Spinal cord (tissue), 10 donors: ENCODE measurements at places on chromosomes 2 and 18.

DNA sequence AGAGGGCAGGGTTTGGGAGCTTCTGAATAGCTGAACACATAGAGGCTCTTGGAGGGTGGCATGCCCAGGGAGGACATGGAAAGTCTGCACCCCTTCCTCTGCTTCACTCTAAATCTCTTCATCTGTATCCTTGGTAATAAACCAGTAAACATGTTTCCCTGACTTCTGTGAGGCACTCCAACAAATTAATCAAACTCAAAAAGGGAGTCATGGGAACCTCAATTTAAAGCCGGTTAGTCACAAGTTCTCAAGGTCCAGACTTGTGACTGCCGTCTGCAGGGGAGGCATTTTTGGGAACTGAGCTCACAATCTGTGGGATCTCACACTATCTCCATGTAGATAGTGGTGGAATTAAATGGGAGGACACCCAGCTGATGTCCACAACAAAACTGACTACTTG, 33.1 kb upstream of the STON1 start:
- no peak for DNase-seq

DNA sequence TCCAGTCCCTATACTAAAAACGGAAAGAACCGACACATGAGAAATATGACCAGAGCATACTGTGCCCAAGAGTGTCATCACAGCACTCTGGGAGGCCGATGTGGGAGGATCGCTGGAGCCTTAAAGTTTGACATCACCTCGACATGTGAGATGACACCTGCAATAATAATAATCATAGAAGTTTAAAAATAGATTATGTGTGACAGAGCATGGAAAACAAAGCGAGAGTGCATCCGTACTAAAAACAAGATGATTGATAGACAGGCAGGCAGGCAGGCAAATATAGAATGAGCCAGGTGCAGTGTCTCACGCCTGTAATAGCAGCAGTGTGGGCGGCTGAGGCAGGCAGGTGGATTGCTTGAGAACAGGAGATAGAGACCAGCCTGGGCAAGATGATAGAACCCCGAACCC, 114.8 kb upstream of the ANKRD30BL start:
- no peak for DNase-seq

DNA sequence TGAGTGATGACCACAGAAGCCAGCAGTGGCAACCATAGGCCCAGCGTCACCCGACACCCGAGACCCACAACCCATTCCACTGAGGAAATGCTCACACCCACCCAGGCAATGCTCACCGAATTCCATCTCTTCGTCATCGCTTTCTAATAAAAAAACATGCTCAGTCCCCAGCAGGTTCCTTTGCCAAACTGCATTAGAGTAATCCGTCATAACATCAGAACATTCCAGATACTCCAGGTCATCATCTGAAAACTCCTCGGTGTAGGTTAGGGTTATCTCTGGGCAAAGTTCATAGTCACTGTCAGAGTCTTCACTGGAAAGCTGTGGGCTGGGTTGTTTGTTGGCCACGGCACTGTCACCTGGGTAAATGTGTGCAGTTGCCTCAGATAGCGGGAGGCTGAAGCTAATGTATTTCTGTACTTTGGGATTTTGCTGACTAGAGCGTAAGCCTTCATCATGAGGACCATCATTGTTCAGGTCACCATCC, 49.3 kb downstream of the ALPK2 start:
- DNase-seq: no peak

DNA sequence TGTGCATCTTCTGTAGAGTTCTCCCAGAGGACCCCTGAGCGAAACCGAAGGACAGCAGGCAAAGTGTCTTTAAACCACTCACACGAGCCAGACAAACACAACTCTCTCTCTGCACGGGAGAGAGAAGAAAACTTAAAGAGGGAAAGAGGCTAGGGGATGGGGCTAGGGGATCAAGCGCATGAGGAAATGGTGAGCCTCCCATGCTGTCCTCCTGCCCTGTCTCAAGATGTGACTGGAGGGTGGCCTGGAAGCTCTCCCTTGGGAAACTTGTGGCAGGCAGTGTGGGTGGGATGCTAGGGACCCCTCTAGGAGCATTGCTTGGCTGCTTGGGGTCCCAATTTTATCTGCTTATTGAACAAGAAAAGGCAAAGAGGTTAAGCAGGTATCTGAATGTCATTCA, 44.5 kb downstream of the CYP26B1 start:
- DNase-seq: no peak

GRCh38 chr2:29278966-29279365, 163.8 kb downstream of the CLIP4 start:
- DNase-seq: no peak

DNA sequence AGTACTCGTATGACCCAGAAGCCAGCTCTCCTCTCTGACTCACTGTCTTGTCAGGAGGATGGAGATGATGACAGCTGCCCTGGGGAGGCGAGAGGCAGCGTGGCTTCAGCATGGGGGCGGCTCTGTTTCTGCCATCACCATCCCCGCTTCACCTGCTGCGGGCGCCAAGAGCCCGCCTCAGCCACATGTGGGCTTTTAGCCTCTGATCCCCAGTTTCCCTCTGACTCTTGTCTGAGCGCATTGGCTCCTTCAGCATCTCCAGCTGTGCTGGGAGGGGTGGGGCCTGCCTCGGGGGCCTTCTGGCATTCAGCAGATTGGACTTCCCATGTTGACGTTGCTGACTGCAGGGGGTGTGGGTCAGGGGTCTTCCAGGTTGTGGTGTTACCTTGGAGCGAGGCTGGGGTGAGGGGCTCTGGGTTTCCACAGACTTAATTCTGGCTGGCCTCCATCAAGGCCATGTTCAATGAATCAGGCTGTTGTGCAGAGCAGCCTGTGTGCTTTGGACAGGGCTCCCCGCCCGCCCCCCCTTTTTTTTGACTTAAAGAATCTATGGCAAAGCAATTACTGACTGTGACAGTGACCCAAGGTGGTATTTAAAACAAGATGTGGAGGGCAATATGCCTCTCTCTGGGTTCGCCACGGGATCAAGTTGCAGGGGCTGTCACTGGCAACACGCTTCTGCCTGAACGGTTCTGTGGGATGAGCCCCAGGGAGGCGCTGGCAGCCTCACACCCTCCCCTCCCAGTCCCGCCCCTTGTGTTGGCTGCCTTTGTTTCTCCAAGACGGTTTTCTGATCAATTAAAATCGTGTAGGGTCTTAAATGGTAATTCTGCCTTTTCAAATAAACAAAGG, 228.3 kb downstream of the LDLRAD4 start:
- no peak for DNase-seq

DNA sequence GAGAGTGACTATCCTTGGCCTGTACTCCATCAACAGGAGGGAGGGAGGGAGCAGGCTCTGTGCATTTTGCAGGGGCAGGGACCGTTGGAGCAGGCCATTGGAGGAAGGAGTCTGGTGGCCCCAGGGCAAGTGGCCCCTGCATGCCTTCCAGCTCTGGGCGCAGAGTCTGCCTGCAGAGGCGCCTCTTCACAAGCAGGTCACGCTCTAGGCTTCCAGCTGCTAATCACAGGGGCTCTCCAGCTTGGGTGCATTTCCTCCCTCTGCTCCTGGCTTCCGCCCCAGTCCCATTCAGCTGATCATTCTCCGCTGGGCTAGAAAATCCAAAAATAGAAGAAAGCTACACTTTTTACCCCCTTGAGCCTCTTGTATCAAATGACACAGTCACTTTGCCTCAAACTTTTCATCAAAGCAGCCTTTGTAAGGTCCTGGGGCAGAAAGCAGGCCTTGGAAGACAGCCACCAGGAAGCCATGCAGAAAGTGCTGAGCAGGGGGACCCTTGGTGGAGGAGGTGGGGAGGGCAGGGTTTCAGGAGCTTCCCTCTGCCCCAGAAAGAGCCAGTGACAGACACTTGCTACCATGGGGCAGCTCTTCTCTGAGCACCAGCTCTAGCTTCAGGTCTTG, 11.3 kb downstream of the TMEM247 start:
- DNase-seq: peak; percentile 59

GRCh38 chr2:107091163-107091864, 205.3 kb upstream of the ST6GAL2 start:
- DNase-seq: no peak

GRCh38 chr2:85717308-85718008, 23.3 kb downstream of the GNLY start:
- DNase-seq: no peak

GRCh38 chr18:62372156-62372555, 47.0 kb downstream of the TNFRSF11A start:
- DNase-seq: no peak

DNA sequence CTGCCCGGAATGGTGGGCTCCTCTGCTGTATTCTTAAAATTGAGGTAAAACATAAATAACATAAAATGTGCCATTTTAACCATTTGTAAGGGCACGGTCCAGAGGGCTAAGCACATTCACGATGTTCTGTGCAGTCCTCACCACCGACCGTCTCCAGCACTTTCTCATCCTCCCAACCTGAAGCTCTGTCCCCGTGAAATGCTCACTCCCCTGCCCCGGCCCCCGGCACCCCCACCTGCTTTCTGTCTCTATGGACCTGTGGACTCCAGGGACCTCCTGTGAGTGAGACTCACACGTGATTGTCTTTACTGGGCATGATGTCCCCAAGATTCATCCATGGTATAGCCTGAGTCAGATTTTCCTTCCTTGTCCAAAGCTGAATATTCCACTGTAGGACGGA, 38.7 kb upstream of the CTDP1 start:
- no peak for DNase-seq

GRCh38 chr2:15050483-15050882, 418.0 kb downstream of the LRATD1 start:
- DNase-seq: no peak

- no peak for DNase-seq
Measured at GRCh38 chr2:135822855-135823254, 14.1 kb downstream of the LCT start.

- peak; percentile 8 for DNase-seq
Measured at GRCh38 chr18:21490748-21491147, 109.8 kb downstream of the ESCO1 start.

- no peak for DNase-seq
Measured at GRCh38 chr18:5417342-5417741, 121.8 kb upstream of the ZBTB14 start.

DNA sequence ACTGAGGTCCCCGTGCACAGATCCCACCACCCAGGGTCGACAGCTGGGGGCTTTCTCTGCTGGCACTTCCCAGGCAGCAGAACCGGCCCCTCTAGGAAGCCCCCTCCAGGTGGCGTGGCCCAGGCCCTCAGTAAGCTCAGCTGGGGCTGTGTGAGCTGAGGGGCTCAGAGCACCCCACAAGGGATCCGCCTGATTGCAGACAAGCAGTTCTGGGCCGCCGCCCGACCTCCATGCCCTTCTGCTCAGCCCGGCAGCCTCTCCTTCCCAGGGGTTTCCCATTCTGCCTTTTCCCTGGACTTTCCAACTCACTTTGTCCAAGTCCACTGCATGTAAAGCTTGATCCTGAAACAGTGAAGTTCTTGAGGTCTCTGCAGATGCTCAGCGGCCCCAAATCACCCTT, 76.4 kb downstream of the NFATC1 start:
- no peak for DNase-seq

DNA sequence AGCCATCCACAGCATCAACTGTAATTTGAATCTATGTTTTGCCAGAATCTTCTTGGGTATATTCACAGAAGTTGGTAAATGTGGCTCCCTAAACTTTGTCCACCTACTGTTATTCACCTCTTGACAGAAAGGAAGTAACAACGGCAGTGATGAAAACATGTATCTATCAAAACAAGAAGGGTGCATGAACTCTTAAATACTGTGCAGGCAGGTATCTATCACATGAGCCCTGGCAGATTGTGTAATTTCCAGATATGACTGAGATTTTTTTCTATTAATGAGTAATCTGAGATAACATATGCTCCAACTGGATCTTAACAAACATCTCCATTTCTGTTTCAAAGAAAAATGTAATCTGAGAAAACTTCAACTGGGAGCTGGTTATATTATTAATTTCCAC, 36.6 kb downstream of the SFT2D3 start:
- DNase-seq: no peak

- DNase-seq: no peak
Measured at GRCh38 chr2:25322312-25322711, 19.4 kb downstream of the DNMT3A start.

- no peak for DNase-seq
Measured at GRCh38 chr2:176619504-176619903, 350.3 kb downstream of the MTX2 start.

GRCh38 chr18:60541661-60542060, 169.1 kb upstream of the MC4R start:
- DNase-seq: no peak

DNA sequence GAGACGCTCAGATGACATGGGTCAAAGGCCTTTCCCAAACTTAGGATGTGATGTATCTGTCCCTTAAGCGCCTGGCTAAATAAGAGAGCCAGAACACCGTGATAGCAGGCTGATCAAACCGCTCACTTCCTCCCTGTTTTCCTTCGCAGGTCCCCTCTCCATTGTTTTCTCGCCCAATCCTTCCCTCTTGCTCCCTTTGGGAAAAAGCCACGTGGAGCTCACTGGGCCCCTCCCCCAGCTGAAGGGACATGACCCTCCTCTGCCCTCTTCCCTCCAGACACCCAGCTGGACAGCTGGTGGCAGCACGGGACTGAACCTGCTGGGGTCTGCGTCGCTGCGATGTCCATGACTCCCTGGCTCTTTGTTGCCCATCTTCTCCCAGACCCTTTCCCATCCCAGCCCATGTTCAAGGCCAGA, 201.7 kb downstream of the TNS1 start:
- no peak for DNase-seq

DNA sequence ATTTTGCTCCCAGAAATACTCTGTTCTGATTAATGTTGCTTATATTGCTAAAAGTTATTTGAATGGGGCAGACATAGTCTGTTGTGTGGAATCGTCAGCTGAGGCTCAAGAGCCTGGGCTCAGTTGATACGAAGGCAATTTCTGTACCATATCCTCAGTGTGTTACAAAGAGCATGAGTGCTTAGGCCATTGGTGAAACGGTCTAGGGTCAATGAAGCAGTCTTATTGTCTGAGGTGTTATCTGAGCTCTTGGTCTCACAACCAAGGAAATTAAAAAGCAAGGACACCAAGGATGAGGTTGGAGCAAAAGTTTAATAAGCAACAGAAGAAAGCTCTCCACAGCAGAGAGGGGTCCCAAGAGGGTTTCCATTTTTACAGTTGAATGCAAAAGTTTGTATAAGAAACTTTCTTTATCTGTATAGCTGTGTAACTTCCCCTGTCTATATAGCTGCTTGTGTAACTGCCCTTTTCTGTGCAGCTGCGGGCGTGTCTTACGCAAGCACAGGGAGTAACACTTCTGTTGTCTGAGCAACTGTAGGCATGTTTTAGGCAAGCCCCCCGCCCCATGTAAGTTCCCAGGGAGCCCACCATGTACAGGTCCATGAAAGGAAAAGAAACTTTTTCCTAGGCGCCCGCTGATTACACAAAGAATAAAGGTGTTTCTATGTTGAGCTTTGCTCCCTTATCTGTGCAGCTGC, 40.6 kb upstream of the DSC1 start:
- DNase-seq: no peak

DNA sequence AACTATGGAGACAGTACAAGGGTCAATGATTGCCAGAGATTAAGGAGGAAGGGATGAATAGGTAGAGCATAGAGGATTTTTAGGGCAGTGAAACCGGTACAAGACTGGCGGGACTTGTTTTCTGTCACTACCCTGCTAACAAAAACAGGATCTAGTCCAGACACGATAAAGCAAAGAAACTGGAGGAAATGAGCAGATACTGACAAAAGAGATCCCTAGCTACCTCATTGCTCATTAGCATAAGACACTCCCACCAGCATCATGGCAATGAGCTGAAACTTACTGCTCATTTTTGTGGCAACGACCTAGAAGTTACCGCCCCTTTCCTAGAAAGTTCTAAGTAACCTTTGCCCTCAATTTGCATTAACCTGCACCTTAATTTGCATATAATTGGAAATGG, 131.2 kb downstream of the ETAA1 start:
- DNase-seq: no peak
